ENCODE measurements at places on chromosomes 6 and 20.

- DNase-seq: no peak
Measured at GRCh38 chr20:63657260-63657936, 714 bp upstream of the RTEL1 start.

DNA sequence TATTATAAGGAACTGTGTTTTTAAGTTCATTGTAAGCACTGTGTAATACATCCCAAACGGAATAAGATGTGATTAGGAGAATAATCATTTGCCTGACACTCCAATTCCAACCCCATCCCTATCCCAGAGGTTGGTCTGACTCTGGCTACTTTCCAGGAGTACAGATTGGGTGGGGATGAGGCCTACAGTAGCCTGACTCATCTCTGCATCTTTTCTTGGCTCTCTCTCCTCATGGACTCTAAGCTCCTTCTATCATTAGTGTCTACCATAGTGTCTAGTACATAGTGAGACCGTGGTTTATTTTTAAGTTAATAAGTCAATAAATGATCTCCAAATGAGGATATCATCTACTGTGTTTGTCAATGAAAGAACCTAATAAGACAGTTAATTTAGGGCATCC lies 92.2 kb upstream of the CNKSR3 start:
- DNase-seq: no peak

DNA sequence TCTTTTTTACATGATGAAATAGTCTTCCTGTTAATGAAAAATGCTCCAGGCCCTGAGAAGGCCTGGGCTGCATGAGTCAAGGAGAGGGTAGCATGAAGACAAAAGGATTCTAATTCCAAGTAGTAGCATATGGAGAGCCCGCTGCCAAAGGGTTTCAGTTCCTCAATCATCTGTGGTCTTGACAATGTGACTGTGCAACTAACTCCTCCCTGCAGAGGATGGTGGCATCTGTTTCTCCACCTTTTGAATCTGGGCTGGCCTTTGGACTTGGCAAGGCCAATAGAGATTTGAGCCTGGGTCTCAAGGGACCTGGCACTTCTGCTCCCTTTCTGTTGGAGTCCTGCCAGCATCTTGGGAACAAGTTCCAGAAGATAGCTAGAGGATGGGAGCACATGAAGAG lies 35.1 kb upstream of the ANKEF1 start:
- no peak for DNase-seq

DNA sequence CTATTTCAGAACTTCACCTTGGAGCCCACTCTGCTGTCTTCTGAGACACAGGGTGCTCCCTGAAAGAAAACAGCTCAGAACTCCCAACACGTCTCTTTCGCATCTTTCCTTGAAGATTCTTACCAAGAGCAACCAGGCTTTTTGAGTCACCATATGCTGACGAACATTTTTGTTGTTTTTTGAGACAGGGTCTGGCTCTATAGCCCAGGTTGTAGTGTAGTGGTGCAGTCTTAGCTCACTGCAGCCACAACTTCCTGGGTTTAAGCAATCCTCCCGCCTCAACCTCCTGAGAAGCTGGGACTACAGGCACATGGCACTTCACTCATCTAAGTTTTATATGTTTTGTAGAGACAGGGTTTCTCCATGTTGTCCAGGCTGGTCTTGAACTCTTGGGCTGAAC lies 68.5 kb downstream of the TRMT11 start:
- DNase-seq: no peak

GRCh38 chr6:40353197-40353966 lies 233.8 kb downstream of the LRFN2 start:
- no peak for DNase-seq
